ENCODE measurements at places on chromosomes 5 and 9.

DNA sequence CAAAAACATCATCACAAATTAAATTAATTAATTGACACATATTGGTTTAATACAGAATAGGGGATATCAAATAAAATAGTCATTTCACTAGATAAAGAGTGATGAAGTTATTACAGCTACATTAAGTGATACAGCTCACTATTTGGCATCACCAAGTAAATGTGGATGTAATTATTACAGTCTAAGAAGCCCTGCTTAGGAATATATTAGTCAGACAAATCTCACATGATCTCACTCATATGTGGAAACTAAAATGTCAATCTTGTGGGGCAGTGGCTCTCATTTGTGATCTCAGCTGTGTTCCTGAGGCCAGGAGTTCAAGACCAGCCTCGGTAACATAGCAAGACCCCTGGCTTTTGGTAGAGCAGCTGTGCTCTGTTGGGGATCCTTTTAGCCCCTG lies 233.4 kb upstream of the RGMB start:
- no peak for DNase-seq

DNA sequence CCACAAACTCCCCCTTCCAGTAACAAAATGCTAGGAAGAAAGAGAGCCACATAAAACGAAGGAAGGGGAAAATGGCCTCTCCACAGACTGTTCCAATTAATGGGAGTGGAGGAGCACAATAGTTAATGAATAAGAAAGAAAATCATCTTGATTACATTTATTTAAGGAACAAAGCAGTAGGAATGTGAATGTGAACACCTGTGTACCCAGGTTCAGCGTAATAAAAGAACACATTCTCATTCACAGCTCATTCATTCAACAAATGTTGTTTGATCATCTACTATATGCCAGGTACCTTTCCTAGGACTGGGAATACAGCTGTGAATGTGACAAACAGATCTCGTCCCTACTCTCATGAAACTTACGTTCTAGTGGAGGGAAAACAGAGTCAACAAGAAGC lies 35.7 kb downstream of the SIL1 start:
- DNase-seq = no peak

- DNase-seq = no peak
These were observed 209.8 kb upstream of the ZNF462 start for GRCh38 chr9:106653213-106653612.

GRCh38 chr5:4191041-4191440 lies 595.4 kb downstream of the IRX1 start:
- no peak for DNase-seq

DNA sequence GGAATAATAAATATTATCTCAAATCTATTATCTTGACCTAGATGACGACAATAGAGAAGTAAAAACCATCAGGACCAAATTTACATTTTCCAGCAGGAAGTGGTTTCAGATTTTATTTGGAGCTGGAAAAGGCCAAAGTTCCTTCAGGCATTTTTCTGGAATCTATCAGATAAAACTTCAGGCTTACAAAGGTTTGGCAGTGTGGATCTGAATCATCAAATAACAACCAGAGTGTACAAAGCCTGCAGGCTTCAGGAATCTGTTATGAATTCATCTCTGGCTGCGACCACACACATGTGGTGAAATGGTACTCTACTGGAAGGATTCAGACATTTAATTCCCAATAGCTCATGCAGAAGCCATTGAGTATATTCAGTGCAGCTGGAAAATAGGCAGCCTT lies 726.4 kb upstream of the GRAMD2B start:
- DNase-seq = no peak

GRCh38 chr5:109191153-109191558 lies 218.6 kb downstream of the PJA2 start:
- DNase-seq = no peak

GRCh38 chr5:103291606-103292005 lies 33.0 kb downstream of the MACIR start:
- DNase-seq = no peak

GRCh38 chr5:146647656-146648199 lies 131.7 kb upstream of the GPR151 start:
- DNase-seq = no peak

- DNase-seq = no peak
These were observed 98.0 kb downstream of the SLC25A46 start for GRCh38 chr5:110836851-110837250.

- no peak for DNase-seq
These were observed 507.7 kb downstream of the CCDC171 start for GRCh38 chr9:16060436-16061129.

- no peak for DNase-seq
These were observed 650.3 kb downstream of the SEMA5A start for GRCh38 chr5:8895599-8895998.

- DNase-seq = no peak
These were observed 3.6 kb downstream of the SLC12A7 start for GRCh38 chr5:1108023-1108864.

All from sigmoid colon (tissue), 7 donors.